Stimulated activated CD4-positive, alpha-beta T cell treated with anti-CD3 and anti-CD28 coated beads, Interleukin-12 subunit alpha, Interleukin-12 subunit beta, amount 100 ng/mL, for 4 hours (primary cell): ENCODE measurements at places on chromosomes 7 and 10.

- no peak for DNase-seq
Observed at GRCh38 chr7:144027070-144027469, 21.7 kb upstream of the OR2A5 start.

- no peak for DNase-seq
Observed at GRCh38 chr10:118980135-118980865, 49.2 kb upstream of the NANOS1 start.

DNA sequence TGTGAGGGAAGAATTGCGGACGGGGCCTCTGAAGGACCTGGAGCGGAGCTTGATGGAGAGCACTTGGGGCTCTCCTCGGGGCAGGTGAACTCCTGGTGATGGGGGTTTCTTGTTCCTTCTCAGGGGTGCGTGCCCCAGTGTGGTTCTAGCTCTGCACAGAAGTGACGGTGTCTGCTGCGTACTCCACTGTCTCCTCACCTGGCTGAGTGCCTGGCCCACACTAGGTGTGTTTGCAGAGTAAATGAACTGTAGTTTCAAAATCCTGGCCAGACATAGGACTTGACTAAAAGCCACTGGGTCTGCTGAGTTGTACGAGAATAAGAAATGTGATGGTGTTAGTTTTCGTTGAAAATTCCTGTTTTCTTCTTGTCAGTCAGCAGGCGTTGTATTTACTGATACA lies 35.6 kb downstream of the DYNC2I1 start:
- DNase-seq = no peak

GRCh38 chr7:15555381-15555859 lies 6.4 kb downstream of the AGMO start:
- no peak for DNase-seq
